Osteoblast (primary cell): ENCODE measurements at places on chromosomes 2 and 18. TPM values are rescaled to one million over a fixed set of nuclear protein-coding genes. Genes with fewer than 3 reads are reported as not detected.

The ALPP gene
- not detected in 2 replicates for total RNA-seq

The GTF2A1L gene
- total RNA-seq, result 0.59 and 1.1 TPM in 2 replicates

- DNase-seq, result no peak
- no peaks in the 10 kb centered on the region for H3K27me3 ChIP-seq
- no peak overlapping the region for H3K27ac ChIP-seq
- H3K4me1 ChIP-seq, result peaks cover 11% of the 10 kb centered on the region
Observed at GRCh38 chr2:178756343-178756742, 50.9 kb downstream of the TTN start.

GRCh38 chr18:2654928-2655177, 673 bp upstream of the SMCHD1 start:
- no peaks in the 10 kb centered on the region for H3K27me3 ChIP-seq
- peak overlapping the region; percentile 86 for H3K27ac ChIP-seq
- H3K4me3 ChIP-seq, result peak overlapping the region; percentile 89
- H3K36me3 ChIP-seq, result no peaks in the 10 kb centered on the region
